WTC11 (cell line): ENCODE measurements at places on chromosomes 1 and 21.

- DNase-seq = peak; percentile 53
These were observed 92.6 kb upstream of the VAV3 start for GRCh38 chr1:108057541-108057940.

GRCh38 chr21:38679534-38679933 is 126.2 kb upstream of the ETS2 start:
- no peak for DNase-seq

DNA sequence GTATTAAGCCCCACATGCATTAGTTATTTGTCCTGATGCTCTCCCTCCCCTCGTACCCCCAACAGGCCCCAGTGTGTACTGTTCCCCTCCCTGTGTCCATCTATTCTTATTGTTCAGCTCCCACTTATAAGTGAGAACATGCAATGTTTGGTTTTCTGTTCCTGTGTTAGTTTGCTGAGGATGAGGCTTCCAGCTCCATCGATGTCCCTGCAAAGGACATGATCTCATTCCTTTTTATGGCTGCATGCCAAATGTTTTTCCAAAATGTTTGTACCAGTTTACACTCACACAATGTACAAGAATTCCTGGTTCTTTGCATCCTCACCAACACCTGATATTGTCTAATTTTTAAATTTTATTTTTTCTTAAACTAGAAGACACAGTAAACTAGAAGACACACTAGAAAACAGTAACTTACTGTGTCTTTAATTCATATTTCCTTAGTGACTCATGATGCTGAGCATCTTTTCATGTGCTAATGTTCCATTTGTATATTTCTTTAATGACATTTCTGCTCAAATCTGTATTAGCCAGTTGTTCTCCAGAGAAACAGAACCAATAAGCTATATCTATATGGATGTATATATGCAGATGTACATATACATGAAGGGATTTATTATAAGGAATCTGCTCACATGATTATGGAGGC is 19.4 kb upstream of the USP1 start:
- DNase-seq = no peak

GRCh38 chr1:111690306-111690617 is 48.9 kb downstream of the INKA2 start:
- DNase-seq = no peak
